Hematopoietic multipotent progenitor cell treated with erythropoietin and hydrocortisone succinate and interleukin-3 and kit ligand, for 8 days (in vitro differentiated cells): ENCODE measurements at places on chromosomes 16 and 17.

GRCh38 chr16:7334801-7335560 lies 2.3 kb downstream of the RBFOX1 start:
- no peak for DNase-seq

DNA sequence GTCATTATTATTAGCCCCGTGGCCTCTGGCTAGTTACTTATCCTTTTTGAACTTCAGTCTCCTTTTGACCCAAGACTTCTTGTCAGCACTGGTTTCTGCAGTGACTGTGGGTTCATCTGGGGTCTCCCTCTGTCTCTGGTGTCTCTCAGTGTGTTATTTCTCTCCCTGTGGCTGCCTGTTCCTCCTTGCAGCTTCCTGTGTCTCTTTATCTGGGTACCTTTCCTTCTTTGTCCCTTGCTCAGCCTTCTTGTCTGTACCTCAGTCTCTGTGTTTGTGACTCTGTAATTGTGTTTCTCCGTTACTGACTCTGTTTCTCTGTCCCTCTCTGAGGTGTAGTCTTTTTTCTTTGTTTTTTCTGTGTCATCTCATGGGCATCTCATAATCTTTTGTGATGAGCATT lies 102.6 kb upstream of the CDH11 start:
- DNase-seq, result no peak

GRCh38 chr17:18124345-18125126 lies 16.0 kb downstream of the MYO15A start:
- no peak for DNase-seq

- DNase-seq, result no peak
These were observed 43.4 kb upstream of the ACSF3 start for GRCh38 chr16:89050119-89050867.

DNA sequence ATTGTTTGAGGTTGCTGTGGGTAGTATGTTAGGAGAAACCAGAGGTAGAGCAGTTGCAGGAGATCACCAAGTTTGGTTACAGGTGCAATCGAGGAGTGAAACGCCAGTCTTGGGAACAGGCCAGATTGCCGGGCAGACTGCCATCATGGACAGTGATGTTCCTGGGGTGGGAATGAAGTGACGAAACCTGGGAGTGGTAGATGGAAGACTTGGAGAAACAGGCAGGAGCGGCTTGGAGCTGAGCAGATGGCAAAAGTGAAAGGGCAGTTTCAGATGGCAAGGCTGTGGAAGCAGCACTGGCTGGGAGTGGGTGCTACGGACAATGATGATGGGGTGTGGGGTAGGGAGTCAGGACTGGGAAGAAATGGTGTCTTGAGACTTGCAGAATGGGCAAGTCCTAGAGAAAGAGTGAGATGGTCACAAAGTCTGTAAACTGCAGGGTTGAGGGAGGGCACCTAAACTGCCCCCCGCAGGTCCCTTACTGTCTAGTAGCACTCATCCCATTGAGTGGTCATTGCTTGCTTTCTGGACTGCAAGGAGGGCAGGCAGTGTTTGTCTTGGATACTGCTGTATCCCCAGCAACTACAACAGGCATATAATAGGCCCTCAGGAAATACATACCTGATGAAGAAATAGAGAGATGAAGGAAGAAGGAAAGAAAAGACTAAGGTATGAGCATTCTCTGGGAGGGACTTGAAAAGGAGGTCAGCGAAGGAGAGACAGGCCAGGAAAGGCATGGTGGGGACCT lies 29.5 kb upstream of the ULK2 start:
- DNase-seq, result no peak

DNA sequence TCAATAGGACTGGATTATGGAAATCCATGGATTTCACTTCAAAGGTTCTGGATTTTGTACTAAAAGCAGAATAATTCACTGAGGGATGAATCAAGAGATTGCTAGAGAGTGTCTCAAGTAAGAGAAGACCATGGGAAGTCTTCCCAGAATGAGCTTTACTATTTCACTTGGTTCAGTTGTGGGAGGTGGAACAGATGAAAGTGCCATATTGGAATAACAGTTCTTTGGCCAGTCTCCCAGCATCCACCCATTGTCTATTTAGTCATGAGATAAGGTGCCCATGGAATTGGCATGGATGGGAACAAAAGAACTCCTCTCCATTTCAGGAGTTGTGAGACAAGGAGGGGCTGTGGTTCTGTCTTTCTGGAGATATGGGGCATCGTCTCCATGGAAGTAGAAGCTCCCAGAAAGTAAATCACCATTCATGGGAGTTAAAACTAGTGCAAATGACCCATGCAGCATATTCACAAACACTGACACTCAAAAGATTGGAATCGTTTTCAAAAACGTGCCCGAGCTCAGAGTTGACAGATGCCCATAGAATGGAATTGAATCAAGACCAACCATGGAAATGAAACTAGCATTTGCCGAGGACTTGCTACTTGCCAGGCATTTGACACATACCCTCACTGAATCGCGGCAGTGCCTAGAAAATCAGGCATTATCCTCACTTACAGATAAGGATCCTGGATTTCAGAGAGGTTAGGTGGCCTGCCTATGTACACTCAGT lies 36.2 kb upstream of the CLEC3A start:
- DNase-seq, result no peak

DNA sequence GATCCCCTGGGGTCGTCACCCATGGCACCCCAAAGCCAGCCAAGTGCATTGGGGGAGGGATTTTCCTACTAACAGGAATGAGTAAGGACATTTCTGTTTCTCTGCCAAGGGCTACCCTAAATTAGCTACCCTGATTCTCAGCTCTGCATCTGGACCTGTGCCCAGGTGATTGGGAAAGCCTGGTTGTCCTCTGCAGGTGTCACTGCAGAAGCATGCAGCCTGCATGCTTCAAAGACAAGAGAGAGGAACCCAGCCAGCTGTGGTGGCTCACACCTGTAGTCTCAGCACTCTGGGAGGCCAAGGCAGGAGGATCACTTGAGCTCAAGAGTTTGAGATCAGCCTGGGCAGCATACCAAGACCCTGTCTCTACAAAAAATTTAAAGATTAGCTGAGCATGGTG lies 19.6 kb downstream of the BEAN1 start:
- DNase-seq, result no peak

- no peak for DNase-seq
These were observed 220.7 kb upstream of the KCNJ16 start for GRCh38 chr17:69854225-69854780.

DNA sequence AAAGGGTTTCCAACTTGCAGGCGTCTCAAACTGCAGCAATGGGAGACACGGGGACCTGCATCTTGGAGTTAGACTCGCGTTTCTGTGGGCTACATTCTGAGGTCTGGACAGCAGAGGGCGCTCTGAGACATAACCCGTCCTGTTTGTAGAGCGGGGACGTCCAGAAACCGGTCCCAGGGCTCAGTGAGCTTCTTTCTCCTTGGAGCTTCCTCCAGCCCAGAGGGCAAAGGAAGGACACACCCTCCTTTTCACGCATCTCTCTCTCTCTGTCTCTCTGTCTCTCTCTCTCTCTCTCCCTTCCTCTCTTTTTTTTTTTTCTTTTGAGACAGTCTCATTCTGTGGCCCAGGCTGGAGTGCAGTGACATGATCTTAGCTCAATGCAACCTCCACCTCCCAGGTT lies 19.8 kb downstream of the COX4I1 start:
- DNase-seq, result peak; percentile 82

DNA sequence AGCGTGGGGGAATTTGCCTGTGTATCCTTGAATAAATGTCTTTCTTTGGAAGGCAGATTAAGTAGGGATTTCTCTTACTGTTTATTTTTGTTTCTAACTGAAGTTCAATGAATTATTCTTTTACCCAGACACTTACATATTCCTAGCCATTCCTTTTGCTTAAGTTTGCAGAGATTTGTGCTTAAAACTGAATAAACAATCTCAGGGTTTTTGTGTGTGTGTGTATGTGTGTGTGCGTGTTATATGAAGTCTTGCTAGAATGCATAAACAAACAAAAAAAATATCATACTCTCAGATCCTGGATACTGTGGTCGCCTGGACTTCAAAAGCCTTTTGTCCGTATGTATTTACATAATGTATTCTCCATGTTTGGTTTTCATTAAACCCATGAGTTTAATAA lies 672.8 kb downstream of the MAF start:
- DNase-seq, result no peak

GRCh38 chr17:70629902-70630301 lies 460.6 kb downstream of the KCNJ2 start:
- peak; percentile 4 for DNase-seq

- no peak for DNase-seq
These were observed 20.2 kb upstream of the NCBP3 start for GRCh38 chr17:3866276-3866675.

- DNase-seq, result no peak
These were observed 77.2 kb downstream of the TOX3 start for GRCh38 chr16:52469775-52470174.

GRCh38 chr16:370979-371514 lies 709 bp upstream of the MRPL28 start:
- no peak for DNase-seq

- no peak for DNase-seq
These were observed 13.2 kb downstream of the DDX42 start for GRCh38 chr17:63786971-63787711.

DNA sequence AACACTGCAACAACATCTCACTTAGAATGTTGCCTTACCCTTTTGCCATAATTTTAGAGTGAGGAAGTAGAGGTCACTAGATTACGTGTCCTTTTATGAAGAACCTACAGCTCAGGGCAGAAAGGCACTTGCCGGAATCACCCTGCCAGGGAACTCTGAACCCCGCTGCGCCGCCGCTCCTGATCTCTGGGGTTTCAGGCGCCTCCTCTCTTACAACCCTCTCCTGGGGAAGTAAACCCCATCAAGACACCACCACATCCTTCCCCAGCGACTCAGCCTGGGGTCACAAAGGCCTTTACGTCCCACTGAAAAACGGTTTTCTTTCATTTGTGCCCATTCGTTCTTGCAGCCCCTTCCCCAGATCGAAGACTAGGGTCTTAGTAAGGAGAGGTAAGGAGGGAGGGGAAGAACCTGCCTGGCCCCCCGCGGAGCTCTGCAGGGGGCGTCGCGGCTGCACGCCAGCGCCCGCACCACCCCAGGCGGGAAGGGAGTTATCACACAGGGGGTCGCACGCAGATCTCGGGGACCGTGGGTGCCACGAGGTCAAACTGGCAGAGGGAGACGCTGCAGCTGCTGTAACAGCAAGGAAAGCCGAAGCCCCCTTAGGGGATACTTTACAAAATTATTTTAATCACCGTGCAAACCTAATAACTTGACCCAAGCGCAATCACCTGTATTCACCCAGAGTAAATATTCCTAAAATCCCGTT lies 1.0 kb upstream of the HLF start:
- no peak for DNase-seq

- no peak for DNase-seq
These were observed 266.7 kb downstream of the SOX9 start for GRCh38 chr17:72387487-72387886.

DNA sequence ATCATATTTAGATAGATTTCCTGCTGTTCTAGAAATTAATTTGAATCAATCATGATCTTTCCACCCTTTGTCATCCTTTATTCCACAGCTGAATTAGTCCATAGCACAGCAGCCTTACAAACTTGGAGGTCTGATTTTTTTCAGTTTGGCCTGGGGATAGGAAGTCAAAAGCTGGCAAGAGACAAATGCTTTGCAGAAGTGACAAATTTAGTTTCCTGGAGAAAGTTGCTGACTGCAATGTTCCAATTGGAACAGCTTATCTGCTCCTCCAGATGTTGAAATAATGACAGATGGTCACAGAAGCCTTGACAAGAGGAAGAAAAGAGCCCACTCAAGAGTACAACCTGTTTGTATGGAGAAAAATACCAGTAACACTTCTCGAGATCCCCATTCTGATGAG lies 1276.1 kb upstream of the CDH8 start:
- no peak for DNase-seq

- peak; percentile 82 for DNase-seq
These were observed 28.3 kb downstream of the CHD9 start for GRCh38 chr16:53083119-53083518.

DNA sequence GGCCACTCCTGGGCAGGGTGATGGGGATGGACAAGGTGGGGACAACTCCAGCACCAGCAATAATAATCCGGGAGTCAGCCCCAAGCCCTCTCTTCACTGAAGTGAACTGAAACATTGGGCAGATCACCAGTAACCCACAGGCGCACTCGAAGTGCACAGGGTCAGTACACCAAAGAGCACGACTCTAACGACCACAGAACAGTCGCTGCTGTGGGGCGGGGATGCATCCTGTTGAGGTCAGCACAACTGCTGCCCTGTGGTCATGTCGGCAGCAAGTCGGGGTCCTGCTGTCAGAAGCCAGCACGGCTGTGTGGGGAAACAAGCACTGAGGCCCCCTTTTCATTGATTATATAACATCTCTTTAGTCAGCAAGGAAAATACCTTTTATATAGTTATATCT lies 14.6 kb downstream of the DNASE1 start:
- no peak for DNase-seq

GRCh38 chr17:56821847-56822534 lies 11.7 kb downstream of the C17orf67 start:
- DNase-seq, result no peak

DNA sequence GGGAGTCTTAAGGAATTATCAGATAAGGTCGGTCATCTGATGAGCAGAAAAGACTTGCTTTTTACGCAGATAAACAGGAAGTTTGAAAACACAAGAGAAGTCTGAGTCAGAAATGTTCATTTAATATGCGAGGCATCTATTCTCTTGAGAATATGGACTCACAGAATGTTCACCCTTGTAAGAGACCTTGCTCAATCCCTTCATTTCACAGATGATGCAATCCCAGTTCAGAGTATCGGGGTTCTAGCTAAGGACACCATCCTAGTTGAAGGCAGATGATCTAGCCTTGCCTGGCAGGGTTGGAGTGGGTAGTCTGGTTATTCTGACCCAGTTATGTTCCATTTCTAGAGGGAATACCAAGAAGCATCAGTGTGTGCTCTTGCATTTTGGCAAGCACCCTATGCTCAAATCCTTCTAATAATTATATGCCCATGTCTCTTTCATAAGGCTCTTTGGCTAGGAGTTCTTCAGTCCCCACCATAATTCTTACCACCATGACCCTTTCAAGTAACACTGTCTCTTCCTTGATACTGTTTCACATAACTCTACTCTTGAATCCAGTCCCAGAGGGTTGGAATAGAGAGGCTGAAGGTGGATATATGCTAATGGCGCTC lies 42.5 kb downstream of the YPEL2 start:
- DNase-seq, result no peak

GRCh38 chr17:47225436-47225858 lies 16.3 kb downstream of the MYL4 start:
- peak; percentile 39 for DNase-seq

GRCh38 chr17:14084955-14085354 lies 15.7 kb downstream of the COX10 start:
- DNase-seq, result no peak

GRCh38 chr16:54140057-54140787 lies 146.4 kb downstream of the IRX3 start:
- peak; percentile 33 for DNase-seq

DNA sequence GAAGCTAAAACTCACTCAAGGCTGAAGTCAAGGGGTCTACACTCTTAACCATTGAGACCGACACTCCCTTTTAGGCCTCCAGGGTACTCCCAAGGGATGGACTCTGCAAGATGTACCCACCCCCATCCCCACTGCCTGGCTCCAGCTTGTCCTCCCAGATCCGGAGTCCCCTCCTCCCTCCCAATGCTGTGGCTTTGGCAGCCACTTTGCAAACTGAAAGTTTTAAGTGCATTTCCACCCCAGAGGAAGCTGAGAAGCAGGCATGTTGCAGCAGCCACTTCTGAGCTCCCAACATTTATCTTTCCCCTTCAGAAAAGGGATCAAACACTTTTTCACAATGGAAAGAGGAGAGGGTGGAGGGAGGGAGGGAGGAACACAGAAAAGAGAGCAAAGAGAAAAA lies 115.2 kb downstream of the COPRS start:
- no peak for DNase-seq

- DNase-seq, result peak; percentile 28
These were observed 7.9 kb downstream of the ENGASE start for GRCh38 chr17:79082311-79083190.
